SHP77 treated with DMSO at 0.1 percent for 48 hours (cell line): ENCODE measurements at places on chromosomes 6 and 20.

DNA sequence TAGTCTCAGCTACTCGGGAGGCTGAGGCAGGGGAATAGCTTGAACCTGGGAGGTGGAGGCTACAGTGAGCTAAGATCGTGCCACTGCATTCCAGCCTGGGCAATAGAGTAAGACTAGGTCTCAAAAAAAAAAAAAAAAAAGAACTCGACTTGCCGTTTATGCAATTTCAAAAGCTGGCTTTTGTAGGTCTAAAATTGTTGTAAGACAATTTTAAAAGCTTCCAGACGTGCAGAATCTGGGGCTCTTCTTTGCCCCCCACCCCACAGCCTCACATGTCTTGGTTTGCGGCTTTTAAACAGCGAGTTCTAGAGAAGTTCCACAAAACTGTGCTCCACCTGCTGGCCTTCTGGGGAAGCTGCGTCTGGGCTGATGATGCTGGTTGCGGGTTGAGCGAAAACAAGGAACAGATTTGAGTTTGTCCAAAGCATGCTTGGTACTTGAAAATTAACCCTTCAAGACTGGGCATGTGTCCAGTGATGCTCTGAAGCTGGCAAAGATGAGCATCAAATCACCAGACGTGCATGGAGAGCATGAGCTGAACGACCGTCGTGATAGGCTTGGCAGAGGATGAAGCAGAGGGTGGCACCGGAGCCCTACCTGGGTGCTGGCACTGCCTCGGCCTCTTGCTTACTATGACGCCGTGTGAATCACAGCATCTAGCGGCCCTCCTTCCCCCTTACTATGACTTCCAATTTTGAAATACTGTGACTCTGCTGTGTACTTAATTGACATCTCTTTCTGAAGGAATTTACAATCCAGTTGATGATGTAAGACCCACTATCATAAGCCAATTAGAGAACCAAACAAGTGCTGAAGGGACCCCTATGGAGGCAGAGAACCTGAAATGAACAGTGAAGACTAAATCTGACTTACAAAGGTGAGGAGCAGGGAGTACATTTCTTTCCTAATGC, 171.4 kb downstream of the GMPR start:
- peak; percentile 17 for DNase-seq

- no peak for DNase-seq
These were observed 8.3 kb upstream of the AVP start for GRCh38 chr20:3092611-3093379.

- no peak for DNase-seq
These were observed 6.4 kb downstream of the FUCA2 start for GRCh38 chr6:143505111-143505510.

DNA sequence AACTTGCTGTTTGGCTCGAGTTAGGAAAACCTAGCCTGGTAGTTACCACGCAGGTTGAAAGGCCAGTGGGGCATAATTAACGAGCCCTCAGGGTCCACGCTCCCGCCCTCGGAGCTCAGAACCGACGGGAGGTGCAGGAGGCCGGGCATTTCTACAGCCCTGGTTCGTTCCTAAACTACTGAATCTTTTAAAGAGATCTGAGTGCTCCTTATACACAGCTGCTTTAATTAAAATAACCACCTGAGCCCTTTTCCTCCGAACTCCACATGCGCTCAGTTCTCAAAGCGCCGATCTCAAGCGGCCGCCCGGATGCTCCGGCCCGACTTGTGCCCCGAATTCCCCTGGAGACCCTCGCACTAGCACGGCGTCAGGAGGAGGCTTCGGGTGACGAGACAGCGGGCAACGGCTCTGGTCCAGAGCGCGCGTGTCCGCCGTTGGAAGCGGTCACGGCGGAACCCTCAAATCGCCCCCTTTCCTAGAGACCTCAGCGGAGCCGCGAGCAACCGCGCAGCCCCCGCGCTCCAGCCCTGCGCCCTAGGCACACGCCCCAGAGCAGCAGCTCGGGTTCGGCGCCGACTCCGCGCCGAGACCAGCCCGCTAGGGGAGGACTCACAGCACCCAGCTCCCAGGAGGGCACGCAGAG, 397 bp downstream of the WDR27 start:
- no peak for DNase-seq

DNA sequence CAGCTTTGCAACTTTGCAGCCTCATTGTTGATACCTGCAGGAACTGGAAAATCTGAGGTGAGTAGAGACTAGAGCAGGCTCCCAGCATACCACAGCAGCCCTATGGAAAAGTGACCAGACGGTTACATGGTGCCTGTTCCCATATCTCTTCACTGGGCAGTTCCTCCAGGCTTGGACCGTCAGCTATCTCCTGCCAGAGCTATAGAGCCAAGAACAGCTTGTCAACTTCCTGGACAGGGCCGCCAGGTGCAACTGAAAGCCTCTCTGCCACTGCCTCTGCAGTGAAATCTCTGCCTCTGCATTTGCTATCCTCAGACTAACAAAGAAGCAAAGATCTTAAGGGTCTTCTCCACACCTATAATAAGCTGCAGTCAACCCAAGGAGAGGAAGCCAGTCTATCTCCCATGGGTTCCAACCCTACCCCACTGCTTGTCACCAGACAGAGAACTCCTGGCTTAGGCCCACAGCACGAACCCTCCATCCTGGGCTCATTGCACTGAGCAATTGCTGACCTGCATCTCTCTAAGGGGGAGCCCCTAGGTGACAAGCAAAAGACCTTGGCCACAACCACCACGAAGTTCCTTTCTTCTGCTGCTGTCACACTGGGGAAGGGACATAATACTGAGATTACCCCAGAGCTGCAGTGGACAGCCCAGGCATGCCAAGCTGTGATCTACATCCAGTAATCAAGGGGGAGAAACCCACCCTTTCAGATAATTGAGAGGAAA, 60.1 kb upstream of the KHDRBS2 start:
- DNase-seq: no peak

DNA sequence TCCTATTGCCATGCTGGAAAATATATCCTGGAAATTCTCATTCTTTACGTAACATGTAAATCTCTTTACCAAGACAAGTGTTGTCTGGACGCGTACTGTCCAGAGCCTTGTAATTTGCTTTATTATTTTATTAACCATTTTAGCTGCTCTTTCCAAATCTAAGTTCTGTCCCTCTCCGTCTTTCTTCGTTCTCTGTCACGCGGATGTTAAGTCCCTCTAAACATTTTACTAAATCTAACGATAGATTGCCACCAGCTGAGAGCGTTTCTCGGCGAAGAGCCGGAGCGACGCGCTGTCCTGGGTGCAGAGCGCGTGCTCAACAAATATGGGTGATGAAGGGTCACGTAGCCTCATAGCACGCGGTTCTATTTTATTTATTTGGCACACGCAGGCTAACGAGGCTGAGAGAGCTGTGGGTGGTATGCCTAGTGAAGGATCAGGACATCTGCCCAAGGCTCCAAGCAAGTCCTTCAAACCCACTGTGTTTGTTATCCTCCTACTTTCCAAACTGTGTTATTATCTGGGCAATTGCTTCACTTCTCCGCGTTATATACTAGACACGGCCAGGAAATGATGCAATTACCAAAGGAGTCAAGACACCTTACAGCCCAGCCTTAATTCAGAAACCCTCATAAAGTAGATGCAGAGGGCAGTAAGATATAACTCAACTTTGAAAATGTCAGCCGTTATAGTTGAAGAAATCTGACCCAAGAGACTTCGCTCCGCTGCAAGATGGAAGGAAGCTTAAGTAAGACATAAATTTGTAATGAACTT, 10.0 kb upstream of the NCOA7 start:
- DNase-seq: peak; percentile 82

DNA sequence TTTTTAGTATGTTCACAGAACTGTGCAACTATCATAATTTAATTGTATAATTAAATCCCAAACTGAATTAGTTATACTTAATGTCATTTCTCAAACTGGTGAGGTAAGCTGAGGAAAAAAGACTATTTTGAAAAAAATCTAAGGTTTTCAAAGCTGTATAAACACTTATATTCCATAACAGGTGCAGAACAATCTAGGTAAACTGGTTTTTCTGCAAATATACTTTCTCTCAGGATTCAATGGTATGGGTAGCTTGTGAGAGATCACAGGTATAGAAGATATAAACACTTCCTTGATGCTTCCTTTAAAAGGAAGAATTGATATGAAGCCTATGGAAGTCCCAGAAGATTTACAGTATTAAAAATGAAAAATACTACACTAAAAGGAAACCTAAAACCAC, 33.7 kb downstream of the NOL7 start:
- DNase-seq: no peak

DNA sequence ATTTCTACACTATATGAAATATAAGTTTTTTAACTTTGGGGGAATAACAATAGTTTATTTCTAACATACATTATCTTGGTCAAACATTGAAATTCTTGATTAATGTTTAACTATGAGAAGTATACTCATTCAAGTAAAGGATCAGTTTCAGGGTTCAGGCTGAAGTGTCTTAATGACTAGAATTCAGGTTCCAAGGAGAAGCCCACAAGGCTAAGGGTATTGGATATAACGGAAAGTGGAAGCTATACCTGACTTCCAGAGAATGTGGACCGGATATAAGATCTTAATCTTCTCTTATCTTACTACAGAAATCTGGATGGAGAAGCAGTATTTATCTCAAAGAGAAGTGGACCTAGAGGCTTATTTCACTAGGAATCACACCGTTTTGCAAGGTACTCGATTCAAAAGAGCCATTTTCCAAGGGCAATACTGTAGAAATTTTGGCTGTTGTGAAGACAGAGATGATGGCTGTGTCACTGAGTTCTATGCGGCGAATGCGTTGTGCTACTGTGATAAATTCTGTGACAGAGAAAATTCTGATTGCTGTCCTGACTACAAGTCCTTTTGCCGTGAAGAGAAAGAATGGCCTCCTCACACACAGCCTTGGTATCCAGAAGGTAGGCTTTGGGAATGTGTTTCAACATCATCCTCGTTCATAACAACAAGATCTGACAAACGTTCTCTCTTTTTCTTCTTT, at the start of gene TINAG:
TSS of gene TINAG (plus strand) at position 153 of the 697 bp plus-strand sequence. CDS start at position 263, 110 bp downstream.
- DNase-seq: no peak
